ENCODE measurements at places on chromosomes 7 and 10.

DNA sequence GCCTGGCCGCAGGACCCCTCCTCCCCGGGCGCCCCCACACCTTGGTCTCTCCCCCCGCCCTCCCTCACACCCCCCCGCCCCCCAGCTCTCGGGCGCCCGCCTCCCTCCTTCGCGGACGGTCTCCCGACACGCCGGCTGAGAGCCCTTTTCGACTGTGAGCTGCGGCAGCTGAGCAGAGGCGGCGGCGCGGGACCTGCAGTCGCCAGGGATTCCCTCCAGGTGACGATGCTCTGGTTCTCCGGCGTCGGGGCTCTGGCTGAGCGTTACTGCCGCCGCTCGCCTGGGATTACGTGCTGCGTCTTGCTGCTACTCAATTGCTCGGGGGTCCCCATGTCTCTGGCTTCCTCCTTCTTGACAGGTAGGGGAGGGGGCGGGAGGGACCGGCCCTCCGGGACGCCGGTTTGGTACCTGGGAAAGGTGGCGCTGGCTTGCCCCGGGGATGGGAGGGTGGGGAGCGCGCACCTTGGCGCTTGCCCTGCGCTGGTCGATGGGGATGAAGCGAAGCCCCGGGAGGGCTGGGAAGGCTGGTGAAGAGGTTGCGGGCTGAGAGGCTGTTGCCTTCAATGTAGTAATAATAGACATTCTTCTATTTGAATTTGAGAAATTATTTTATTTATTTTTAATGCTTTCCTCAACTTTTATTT is at the start of gene BMPER:
BMPER (plus strand) TSS at position 151 of the 644 bp plus-strand sequence; CDS start at position 226, 75 bp downstream.
- DNase-seq = no peak

DNA sequence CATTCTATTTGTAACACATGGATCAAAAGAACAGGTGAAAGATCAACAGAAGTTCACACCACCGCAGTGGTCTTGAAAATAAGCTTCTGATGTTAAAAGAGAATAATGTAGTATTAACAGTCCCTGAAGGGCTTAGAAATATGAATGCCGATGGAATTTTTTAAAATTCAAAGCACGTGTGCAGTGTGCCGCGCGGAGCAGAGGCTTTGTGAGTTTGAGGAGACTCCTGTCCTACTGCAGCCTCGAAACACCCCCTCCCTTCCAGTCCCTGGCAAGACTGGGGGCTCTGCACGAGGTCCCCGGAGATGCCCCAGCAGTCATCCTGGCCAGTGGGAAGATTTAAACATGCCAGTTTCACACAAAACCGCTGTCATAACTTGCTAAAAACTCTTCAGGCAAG is 196.6 kb downstream of the DIP2C start:
- DNase-seq = no peak

GRCh38 chr10:3936422-3937040 is 151.5 kb upstream of the KLF6 start:
- DNase-seq = no peak

GRCh38 chr10:607545-608185 is 81.8 kb downstream of the DIP2C start:
- no peak for DNase-seq

GRCh38 chr7:32941681-32942414 is 15.4 kb upstream of the FKBP9 start:
- DNase-seq = no peak

GRCh38 chr7:44488955-44489354 is 1.5 kb downstream of the NUDCD3 start:
- DNase-seq = no peak

- DNase-seq = no peak
Observed at GRCh38 chr10:92052088-92052487, 128.5 kb downstream of the BTAF1 start.

All from stimulated activated CD4-positive, alpha-beta T cell treated with anti-CD3 and anti-CD28 coated beads, Interleukin-2, amount 100 ng/mL, for 48 hours (primary cell).